Foreskin keratinocyte (primary cell): ENCODE measurements at places on chromosomes 3 and 15.

DNA sequence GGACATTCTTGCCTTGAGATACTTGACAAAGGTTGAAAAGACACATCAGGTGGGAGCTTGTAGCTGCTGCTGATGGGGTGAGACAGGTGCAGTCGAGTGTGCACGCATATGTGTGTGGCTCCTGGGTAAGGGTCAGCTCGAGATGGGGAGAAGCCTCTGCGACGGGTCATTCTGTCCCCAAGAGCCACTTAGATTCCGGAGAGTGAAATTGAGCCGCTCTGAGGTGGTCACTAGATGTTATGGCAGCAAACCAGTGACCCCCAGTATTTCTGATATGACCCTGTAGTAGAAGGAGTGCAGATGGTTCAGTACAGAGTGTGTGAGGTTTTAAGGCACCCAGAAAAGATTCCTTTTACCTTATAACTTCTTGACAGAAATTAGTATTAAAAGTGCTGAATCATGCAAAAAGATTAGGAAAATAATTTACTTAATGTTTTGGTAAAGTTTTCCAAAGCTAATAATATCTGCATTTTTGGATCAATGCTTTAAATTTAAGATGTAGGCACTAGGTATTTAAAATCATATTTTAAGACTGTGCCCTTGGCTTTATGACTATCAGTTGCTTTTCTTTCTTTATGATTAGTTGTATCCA is 241.9 kb upstream of the TOPAZ1 start:
- DNase-seq = no peak

- no peak for DNase-seq
These were observed 12.5 kb downstream of the ARPP21 start for GRCh38 chr3:35651851-35652250.

DNA sequence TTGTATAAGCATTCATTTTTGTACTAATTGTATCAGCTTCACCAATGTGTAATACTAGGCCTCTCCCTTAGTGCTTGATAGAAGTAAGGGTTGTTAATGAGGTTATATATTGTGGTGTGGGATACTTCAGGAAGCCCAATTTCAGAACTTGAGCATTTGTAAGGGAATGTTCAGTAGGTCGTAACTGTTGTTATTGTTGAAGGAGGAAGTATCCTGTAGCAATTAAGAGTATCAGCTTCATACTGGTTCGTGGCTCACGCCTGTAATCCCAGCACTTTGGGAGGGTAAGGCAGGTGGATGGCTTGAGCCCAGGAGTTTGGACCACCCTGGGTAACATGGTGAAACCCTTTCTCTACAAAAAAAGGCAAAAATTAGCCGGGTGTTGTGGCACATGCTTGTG is 30.6 kb downstream of the IQGAP1 start:
- DNase-seq = no peak

DNA sequence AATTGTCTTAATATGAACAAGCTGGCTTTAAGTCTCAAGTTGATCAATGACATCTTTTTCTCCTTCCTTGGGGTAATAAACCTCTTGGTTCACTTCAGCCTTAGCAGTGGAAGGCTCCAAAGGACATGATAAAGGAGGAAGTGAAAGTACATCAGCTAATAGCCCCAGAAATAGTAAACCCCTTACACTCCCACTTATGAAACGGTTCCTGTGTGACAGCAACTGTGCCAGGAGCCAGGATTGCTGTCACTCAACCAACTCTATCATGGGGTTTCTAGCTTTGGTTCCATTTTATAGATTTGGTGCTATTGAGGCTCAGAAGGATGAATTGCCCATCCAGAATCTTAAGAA is 216.7 kb downstream of the ABHD5 start:
- DNase-seq = no peak

GRCh38 chr3:41143421-41144031 is 55.8 kb upstream of the CTNNB1 start:
- peak; percentile 50 for DNase-seq

GRCh38 chr3:69085168-69085832 is 563 bp downstream of the ARL6IP5 start:
- DNase-seq = no peak

GRCh38 chr3:99925584-99926230 is 108.0 kb downstream of the CMSS1 start:
- DNase-seq = peak; percentile 81

DNA sequence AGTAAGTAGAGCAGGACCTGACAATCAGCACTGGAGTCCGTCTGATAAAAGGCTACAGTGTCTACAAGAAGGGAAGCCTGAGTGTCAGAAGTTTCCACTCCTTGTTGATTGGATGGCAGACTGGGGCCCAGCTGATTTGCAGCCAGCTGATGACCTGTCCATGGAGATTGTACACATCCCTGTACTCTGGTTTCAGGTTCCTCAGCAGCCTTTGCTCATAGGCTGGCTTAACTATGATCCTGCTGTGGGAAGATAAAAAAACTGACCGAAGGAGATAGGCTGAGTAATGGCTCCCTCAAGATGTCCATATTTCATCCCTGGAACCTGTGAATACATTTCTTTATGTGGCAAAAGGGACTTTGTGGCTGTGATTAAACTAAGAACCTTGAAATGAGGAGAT is 11.7 kb upstream of the LACTB start:
- DNase-seq = no peak

- no peak for DNase-seq
These were observed 20.0 kb upstream of the CMTM7 start for GRCh38 chr3:32371461-32372212.

- DNase-seq = peak; percentile 37
These were observed 226.8 kb upstream of the BHLHE40 start for GRCh38 chr3:4752201-4753072.

DNA sequence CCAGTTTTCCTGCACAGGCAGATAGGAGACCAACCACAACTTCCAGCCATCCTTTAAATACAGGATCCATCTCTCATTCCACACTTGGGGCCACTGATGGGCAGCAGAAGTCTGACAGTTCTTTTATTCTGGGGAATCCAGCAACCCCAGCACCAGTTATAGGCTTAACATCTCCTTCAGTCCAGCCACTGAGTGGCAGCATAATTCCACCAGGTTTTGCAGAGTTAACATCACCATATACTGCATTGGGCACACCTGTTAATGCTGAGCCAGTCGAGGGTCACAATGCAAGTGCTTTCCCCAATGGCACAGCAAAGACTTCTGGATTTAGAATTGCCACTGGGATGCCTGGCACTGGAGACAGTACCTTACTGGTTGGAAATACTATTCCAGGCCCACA is 2.9 kb downstream of the NPAP1 start:
- DNase-seq = no peak

DNA sequence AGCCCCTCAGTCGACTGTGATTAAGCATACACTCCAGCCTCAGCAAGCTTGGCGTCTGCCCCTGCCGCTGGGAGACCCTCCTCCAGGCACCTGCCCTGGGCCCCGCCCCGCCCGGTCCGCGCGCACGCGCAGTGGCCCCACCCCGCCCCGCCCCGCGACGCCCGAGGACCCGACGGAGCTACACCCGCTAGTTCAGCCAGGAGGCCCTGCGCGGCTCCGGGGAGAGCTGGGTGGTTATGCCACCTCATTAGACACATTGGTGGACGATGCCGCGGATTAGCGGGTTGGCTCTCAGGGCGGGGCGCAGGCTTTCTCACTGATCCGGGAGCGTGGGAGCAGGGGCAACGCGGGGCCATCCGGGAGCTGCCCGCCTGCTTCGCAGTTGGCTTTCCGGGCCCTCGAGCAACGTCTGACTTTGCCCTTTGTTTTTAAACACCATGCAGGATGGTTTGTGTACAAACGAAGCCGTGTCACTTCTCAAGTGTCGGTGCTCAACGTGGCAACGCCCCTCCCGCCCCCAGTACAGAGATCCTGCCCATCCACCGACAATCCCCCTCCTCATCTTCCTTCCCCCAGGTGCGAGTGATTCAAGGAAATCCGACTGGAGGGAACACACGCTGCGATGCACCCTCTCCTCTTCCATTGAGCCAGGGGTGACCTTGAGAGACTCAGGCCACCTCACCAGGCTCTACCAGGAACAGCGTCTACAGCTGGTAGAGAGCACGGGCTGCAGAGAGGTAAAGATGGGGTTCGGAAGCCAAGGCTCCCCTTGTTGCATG is 109.3 kb downstream of the SHQ1 start:
- no peak for DNase-seq

GRCh38 chr3:139301654-139302053 is 42.2 kb upstream of the MRPS22 start:
- no peak for DNase-seq

GRCh38 chr15:38130205-38130567 is 122.5 kb upstream of the SPRED1 start:
- DNase-seq = peak; percentile 71

DNA sequence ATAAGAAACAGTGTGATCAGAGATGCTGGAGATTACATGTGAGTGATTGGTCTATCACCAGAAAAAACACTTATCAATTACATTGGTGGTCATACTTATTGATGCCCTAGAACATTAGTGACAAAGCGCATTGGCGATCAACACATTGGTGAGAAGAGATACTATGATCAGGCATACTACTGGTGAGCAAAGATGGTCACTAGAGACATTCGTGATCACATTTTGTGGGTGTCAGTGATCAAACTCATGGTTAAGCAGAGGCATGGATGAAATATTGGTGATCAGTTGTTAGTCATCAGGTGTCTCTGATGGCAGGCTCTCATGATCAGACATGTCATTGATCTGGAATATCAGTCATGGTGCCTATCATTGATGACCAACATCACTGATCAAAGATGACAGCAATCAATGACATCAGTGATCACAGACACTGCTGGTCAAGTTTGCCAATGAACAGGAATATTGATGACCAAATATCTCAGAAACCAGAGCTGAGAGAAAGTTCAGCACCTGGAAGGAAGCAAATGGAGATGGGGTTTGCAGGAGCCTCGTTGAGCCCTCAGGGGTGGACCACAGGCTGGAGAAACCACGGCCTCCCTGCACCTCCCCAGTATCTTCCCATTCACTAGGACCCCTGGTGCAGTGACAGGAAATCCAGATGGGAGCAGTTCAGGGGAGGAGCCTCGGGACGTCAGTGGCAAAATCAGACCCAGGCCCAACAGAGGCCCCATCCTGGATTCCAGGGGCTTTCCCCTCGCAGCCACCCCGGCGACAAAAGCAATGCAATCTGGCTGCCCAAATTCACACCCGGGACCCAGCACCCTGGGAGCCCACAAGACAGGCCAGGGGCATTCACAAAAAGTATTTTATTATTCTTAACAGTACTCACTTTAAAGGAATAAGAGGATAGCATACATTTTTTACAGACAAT is 12.2 kb upstream of the DNAJB8 start:
- DNase-seq = no peak

DNA sequence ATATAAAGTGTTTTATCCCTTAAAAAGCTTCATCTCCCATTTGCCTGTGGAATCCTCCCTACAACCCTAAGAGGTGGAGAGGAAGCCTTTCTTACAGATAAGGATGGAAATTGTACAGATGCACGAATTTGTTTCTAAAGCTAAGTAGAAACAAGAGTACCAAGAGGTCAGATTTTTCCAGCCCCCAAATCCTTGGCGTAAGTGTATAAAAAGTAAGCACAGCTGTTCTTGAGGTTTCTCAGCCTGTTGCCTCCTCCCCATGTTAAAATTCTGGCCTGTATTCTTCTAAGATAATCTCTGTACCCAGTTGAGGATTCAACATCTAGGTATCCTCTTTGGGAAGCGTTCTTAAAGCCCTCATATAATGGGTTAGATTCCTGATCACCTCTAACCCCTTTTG is 34.9 kb downstream of the RAB7A start:
- DNase-seq = no peak

- no peak for DNase-seq
These were observed 26.6 kb upstream of the SMAD6 start for GRCh38 chr15:66675446-66675845.

DNA sequence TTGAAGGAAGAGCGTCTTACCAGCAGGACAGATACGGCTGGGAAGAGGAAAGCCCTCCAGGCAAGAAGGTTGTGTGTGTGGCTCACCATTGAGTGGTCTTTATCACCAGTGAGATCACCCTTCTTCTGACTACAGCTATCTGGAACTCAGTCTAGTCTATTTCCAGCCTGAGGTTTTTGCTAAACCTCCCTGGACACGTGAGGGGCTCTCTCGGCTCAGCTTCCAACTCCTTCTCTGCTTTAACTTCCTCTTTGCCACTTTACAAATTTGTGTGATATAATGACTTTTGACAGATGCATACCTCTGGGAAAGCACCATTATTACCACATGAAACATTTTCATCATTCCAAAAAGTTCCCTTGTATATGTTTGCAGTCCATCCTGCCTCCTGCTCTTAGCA is 15.3 kb upstream of the ROPN1 start:
- peak; percentile 29 for DNase-seq

GRCh38 chr15:50911001-50911400 is 2.5 kb downstream of the AP4E1 start:
- peak; percentile 15 for DNase-seq

DNA sequence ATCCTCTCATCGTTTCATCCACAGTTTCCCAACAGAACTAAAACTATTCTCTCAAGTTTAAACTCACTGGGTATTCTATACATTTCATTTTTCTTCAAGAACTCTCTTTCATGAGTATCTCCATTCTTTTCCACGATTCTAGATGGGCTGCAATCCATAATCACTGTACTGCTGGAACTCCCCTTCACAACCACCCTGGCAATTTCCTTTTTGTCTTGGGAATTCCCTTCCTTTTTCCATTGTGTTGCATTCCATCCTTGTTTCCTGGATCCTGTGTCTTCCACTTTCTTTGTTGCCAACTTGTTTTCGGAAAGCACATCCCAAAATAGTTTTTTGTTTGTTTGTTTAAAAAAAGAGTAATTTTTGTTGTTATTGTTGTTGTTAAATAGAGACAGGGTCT is 67.0 kb upstream of the FBN1 start:
- no peak for DNase-seq

DNA sequence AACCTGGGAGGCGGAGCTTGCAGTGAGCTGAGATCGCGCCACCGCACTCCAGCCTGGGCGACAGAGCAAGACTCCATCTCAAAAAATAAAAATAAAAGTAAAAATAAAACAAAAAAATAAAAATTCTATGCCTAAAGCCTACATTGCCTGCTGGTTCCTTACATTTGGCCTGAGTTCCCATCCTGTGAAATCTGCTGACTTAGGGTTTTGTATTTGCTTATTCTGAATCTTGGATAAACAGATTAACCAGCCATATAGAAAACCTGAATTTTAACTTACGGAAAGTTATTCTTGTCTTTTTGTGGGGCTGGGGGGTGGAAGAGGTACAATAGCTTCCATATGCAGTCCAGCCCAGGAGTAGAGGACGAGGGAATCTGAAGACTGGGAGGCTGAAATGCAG is 73.7 kb upstream of the UMPS start:
- DNase-seq = no peak

GRCh38 chr15:80474224-80475215 is 70.3 kb downstream of the ARNT2 start:
- DNase-seq = no peak

- peak; percentile 97 for DNase-seq
These were observed 159.0 kb upstream of the IL12A start for GRCh38 chr3:159829539-159830227.

- peak; percentile 7 for DNase-seq
These were observed 38.8 kb downstream of the TM2D3 start for GRCh38 chr15:101613130-101614000.

- DNase-seq = no peak
These were observed 9.1 kb downstream of the PLXND1 start for GRCh38 chr3:129597087-129597999.
